ENCODE measurements at places on chromosomes 11 and 22.
A peak's percentile ranks its signal among the peaks of the same experiment; 100 is the strongest.

GRCh38 chr11:5597953-5598352 lies 1.5 kb downstream of the TRIM6 start:
- no peak for DNase-seq

- no peak for DNase-seq
These were observed 14.8 kb downstream of the TMPRSS13 start for GRCh38 chr11:117914398-117914761.

DNA sequence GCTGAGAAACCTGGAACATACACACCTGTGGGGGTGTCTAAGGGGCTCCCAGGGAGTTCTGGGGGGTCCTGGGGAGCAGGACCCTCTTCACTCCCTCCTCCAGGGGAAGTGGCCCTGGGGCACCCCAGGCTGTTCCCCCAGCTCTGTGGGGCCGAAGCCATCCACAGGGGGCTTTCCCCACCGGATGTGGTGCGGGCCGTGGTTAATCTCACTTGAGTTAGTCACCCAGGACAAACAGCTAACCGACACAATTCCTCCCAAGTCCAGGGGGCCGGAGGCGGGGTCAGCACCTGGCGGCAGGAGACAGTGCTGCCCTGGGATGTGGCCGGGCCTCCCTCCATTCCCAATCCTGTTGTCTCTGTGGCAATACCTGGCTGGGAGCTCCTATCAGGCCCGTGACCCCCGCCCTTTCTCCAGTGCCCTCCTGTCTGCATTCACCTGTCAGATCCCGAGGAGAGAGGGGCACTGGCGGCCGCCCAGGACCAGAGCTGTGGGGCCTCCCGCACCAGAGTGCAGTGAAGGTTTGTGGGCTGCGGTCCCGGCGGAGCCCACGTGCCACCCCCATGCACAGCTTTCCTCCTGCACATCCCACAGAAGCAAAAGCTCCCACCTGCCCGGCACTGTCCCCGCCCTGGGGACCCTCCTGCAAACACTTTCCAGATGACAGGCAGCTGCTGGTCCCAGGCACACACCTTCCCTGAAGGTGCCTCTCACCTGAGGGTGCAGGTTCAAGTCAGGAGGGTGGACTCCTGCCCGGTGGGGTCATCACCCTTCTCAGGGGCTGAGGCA lies 5.2 kb upstream of the MUC5AC start:
- peak; percentile 2 for DNase-seq

DNA sequence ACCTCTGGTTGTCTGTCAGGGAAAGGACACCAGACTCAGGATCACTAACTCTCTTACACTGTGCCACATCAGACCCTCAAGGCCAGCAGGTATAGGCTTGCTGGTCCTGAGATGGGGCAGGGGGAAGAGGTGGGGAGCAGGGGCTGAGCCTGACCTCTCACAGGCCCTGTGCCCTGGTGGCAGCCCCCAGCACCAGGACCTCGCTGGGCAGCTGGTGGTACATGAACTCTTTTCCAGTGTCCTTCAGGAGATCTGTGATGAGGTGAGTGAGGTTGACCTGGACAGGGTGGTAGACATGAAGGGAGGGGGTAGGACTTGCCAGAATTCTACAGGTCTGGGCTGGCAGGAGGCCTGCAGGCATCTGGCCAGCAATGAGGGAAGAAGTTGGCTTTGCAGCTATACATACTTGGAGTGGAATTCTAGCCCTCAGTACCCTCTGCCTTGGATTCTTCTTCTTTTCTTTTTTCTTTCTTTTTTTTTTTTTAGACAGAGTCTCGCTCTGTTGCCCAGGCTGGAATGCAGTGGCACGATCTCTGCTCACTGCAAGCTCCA lies 1.4 kb downstream of the NUDT22 start:
- DNase-seq = no peak

GRCh38 chr11:120254788-120255518 lies 15.0 kb downstream of the POU2F3 start:
- DNase-seq = no peak

DNA sequence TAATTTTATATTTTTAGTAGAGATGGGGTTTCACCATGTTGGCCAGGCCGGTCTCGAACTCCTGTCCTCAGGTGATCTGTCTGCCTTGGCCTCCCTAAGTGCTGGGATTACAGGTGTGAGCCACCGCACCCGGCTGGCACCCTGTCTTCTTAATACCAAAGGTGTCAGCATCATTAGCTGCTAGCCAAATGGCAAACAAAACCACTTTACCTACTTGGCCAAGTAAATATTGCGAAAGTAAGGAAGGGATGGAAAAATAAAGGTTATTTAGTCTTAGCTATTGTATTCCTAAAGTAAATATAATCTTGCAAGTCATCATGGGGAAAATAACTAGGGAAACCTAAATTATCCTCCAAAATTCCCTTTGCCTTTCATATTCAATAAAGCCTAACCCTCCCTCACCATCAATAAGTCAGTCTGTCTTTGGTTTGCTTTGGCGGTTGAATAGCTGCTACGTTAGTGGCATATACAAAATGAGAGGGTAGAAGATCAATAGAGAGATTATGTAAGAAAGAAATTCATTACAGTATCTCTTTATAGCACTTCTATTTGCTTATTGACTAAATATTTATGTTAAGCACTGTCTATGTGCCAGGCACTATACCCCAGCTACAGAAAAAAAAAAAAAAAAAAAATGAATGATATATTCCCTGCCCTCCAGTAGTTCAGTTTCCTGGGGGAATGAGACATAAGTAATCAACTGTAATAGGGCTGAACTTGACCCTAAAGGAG lies 40.2 kb upstream of the CFAP300 start:
- no peak for DNase-seq

DNA sequence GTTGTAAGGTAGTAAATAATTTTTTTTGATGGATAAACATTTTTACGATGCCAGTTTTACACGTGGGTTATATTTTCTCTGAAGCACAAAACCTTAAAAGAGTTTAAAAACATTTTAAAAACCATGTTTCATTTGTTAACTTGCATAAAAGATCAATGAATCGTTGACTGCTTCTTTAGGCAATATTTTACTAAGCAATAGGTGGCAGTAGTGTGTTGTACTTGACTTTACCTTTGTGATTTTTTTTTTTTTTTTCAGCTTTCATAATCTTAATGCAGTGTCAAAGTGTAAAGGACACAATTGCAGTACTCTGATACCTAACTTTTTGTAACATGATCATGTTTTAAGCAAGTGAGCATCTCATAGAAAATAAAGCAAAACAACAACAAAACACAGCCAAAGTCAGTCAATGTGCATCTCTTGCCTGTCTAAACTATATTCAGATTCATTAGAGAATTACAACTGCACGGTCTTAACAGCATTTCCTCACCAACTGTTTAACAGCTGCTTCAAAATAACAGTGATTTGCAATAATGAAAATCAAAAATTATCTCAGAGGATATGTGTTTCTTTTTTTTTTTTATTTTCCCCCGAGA lies 27.7 kb downstream of the DNAJC24 start:
- peak; percentile 34 for DNase-seq

DNA sequence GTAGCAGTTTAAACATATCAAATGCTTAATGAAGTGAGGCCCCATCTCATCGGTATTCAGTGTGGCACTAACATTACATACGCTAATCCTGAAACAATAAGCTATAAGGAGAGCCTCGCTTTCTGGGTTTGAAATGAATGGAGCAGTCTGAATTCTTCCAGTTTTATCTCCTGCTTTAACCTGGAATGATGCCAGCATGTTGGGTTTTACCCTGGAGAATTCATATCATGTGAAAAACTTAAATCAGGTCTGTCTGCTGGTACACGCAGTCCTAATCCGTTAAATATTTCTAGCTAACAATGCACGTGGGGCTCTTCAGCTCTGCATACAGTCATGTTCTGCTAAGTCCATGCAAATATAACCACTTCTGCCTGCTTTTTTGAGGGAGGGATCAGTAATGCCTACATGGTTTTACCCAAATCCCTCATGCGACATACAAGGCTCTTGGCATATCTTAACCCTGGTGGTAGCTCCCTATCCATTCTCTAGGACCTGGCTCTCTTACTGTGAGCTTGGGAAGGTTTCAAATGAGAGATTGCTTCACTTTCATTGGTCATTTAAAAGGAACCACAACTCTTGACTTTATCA lies 92.7 kb downstream of the COMMD9 start:
- DNase-seq = no peak

DNA sequence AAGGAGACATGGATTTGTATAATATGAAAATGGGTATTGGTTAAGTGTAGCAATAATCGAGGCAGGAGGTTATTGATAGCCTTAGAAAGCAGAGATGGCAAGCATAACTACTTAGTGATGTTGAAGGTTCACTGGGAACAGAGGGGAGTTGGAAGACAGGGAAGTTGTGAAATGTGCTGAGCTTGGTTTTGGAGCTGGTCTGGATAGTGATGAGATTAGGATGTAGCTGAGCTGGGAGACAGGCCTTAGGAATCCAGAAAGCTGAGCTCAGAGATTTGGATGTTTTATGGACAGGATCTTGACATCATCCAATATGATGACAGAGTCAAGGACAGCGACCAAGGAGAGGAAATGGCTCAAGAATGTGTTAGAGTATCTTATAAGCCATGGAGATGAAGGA lies 113.1 kb downstream of the ARHGAP42 start:
- no peak for DNase-seq
